Type B pancreatic cell (in vitro differentiated cells): ENCODE measurements at places on chromosomes 3 and 15. TPM values are rescaled to one million over a fixed set of nuclear protein-coding genes. Genes with fewer than 3 reads are reported as not detected.

The KCNMB3 gene
- total RNA-seq, result 2.0 and 2.4 TPM in 2 replicates

The DPPA2 gene
- 0.36 TPM in 1 of 2 replicates, not detected in the other for total RNA-seq

The SLCO2A1 gene
- total RNA-seq, result 3.4 and 3.8 TPM in 2 replicates

The GNAT1 gene
- total RNA-seq, result 0.71 TPM in 1 of 2 replicates, not detected in the other

The NR1I2 gene
- 0.65 and 1.4 TPM in 2 replicates for total RNA-seq

The FAM227B gene
- total RNA-seq, result 6.1 and 7.3 TPM in 2 replicates

The LTF gene
- total RNA-seq, result not detected in 2 replicates

The CHRFAM7A gene
- 0.55 and 3.8 TPM in 2 replicates for total RNA-seq

The KY gene
- total RNA-seq, result 0.43 and 0.58 TPM in 2 replicates

The SPTBN5 gene
- 3.1 and 4.2 TPM in 2 replicates for total RNA-seq

The CGNL1 gene
- total RNA-seq, result 11.8 and 16.9 TPM in 2 replicates

The TEX9 gene
- total RNA-seq, result 19.7 and 23.7 TPM in 2 replicates
